ENCODE measurements at places on chromosomes 7 and 10.

DNA sequence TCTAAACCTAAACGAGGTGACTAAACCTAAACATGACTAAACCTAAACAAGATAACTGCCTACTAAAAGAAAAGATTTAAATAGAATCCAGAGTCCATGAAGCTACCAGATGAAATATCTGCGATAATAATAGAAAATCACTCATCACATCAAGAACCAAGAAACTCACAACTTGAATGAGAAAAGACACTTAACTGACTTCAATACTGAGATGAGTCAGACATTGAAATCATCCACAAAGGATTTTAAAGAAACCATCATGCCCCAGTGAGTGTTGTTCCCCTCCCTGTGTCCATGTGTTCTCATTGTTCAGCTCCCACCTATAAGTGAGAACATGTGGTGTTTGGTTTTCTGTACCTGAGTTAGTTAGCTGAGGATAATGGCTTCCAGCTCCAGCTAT is 416.0 kb downstream of the CALN1 start:
- no peak for DNase-seq

- DNase-seq: peak; percentile 30
Measured at GRCh38 chr10:101467286-101467770, 113.4 kb downstream of the BTRC start.

DNA sequence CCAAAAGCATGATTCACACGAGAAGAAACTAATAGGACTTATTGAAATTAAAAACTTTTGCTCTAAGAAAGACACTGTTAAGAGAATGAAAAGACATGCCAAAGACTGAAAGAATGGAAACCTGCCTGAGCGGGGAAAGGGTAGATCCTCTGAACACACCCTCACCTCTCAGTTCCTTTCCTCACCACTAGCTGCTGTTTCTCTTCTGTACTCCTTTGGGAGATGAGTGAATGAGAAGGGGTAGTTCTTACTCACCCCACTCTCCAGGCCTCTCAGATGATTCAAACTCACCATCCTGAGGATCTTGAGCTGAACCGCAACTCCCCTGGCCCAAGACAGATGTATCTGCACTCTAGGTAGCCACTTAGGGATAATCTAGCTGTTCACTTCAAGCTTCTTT is 41.9 kb downstream of the IQUB start:
- DNase-seq: no peak

DNA sequence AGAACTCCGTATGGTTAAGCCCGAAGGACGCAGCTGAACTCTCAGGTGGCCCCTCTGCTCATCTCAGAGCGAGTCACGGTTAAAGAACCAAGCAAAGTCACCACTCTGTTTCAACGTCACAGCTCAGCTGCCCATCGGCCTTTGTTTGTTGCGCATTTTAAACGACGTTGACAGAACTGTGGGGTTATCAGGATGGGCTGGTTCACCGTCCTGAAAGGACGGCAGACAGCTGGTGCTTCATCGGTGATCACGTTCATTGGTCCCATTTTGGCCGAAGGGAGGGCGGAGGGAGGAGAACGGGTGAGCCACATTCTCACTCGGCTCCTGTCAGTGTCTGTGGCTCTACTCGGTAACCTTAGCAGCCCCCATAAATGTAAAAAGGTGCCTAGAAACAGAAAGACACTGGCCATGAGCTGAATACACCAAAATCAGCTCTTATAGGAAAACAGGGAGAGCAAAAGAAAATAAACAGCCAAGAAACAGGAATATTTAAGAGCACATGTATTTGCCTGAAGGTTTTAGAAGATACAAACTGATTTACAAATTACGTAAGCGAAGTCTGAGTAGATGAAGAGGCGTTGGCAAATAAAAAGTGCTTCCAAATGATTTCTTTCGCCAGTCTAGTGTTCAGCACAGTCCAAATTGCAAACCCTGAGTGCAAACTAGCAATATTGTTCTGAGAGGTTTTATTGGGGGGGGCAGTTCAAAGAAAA is 8.4 kb downstream of the PRKAG2 start:
- DNase-seq: no peak

DNA sequence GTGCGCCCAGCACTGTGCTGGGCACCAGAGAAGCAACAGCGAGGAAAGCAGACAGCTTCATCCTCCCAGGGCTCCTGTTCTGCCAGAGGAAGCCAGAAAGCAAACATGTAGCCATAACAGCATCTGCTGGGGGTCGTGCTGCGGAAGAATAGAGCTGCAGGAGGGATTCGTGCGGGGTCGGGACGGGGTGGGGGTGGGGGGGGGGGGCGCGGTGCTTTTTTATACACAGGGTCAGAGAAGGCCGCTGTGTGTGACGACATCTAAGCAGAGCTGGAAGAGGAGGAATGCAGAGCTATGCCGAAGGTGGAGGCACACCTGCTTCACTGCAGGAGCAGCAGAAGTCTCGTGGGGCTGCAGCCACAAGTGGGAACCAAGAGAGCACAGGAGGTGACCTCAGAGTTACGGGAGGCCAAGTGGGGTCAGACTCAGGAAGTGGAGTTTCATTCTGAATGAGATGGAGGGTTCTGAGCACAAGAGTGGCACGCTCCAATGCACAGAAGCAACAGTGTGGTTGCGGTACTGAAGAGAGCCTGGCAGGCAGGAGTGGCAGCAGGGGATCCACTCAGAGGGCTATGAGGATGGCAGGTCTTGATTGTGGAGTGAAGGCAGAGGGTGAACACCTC is 11.1 kb downstream of the PKD1L1 start:
- no peak for DNase-seq

DNA sequence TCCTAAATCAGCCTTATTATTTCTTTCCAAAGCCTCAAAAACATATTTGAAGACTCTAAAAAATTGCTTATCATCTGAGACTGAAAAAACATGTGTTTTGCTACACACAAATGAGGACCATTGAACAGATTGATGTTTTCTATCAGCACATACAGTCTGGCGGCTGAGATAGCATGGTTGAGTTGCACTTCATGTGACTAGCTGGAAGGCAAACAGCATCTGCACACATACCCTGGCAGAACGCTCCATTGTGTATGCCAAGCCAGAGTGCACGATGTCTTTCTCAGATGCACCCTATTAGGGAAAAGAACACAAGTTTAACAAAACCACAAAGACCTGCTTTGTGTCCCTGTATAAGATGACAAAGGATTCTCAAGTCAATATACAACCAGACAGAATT is 33.0 kb downstream of the FAM25A start:
- DNase-seq: no peak

DNA sequence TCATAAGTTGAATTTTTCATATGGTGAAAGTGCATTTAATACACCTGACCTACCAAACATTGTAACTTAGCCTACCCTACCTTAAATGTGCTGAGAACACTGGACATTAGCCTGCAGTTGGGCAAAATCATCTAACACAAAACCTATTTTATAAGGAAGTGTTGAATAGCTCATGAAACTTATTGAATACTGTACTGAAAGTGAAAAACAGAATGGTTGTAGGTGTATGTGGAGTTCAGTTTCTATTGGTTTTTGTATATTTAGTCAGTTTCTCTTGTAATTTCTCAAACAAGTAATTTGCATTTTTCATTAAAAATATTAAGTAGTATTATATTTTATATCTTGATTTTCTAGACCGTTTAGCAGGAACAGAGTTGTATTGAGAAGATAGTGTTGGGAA is 15.3 kb downstream of the CCDC7 start:
- DNase-seq: no peak

DNA sequence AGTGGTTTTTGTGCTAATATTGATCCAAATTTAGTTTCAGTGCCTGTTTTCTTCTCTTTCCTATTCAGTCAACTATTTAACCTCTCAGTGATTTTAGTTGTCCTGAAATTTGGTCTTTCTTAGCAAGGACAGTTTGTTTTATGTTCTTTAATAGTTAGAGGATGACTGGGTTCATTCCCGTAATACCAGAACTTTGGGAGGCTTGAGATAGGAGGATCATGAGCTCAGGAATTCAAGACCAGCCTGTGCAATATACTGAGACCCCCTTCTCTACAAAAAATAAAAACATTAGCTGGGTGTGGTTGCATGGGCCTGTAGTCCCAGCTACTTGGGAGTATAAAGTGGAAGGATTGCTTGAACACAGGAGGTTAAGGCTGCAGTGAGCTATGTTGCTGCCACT is 148.3 kb downstream of the EXOC4 start:
- no peak for DNase-seq

- DNase-seq: no peak
Measured at GRCh38 chr7:88005191-88005590, 71.1 kb downstream of the ADAM22 start.

GRCh38 chr10:86730227-86730626 is 26.2 kb upstream of the BMPR1A start:
- no peak for DNase-seq

DNA sequence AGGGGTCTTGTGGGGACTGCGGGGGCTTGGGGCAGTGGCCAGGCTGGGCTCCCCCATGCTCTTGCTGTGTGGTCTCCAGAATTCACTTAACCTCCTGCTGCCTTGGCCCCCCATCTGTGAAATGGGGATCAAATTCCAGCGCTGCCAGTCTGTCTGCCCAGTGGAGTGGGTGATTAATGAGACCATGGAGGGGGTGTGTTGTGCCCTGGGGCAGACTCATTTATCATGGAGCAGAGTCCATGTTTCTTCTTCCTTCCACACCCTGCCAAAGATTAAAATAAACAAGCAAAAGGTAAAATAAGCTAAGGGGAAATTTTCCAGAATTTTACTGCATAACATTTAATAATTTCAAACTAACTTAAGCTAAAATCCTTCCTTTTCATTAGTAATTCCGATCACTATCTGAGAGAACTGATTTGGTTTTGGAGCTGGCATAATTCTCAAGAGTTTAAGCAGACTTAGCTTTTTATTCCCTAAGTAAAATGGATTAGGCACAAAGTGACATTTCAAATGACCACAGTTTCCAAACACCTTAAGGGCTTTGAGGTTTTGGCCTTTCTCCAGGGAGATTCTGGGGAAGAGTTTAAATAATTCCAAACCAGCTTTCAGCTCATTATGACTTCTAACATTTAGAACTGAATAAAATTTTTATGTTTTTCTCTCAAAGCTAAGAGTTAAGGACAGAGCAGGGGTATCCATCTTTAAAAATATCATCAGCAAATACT is 211.9 kb downstream of the CXCL12 start:
- no peak for DNase-seq

DNA sequence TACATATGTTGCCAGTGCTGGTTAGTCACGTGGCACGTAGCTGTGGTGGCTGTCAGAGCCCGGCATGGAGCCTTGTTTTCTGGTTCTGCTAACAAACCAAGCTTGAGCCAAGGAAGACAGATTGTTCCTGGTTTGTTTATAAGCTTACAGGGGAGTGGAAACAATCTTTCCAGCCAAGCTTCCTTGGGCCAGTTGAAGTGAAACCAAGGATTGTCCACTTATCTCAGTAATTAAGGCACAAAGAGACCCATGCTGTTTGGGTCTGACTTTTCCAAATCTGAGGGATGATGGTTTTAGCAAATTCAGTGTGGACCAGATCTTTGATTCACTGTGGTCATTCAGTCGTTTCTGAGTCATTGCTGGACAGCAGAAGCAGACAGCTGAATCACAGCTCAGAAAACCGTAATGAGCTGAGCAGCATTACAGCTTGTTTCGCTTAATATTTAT is 297.3 kb upstream of the COBL start:
- no peak for DNase-seq

All from non-pigmented ciliary epithelial cell (primary cell).